Activated effector memory CD4-positive, alpha-beta T cell treated with Interleukin-2 at 50 U/mL for 16 hours (primary cell): ENCODE measurements at places on chromosomes 16 and 17.
A peak's percentile ranks its signal among the peaks of the same experiment; 100 is the strongest.

GRCh38 chr17:79808763-79809529 is 12.1 kb upstream of the CBX8 start:
- no peak for DNase-seq

GRCh38 chr17:83115202-83115651 is 35.8 kb downstream of the METRNL start:
- DNase-seq: no peak

- no peak for DNase-seq
Observed at GRCh38 chr16:1787322-1788094, 4.7 kb downstream of the NUBP2 start.

GRCh38 chr16:8961811-8962390 is 1.8 kb downstream of the USP7 start:
- no peak for DNase-seq

- DNase-seq: no peak
Observed at GRCh38 chr17:46061435-46061834, 62.4 kb downstream of the STH start.

DNA sequence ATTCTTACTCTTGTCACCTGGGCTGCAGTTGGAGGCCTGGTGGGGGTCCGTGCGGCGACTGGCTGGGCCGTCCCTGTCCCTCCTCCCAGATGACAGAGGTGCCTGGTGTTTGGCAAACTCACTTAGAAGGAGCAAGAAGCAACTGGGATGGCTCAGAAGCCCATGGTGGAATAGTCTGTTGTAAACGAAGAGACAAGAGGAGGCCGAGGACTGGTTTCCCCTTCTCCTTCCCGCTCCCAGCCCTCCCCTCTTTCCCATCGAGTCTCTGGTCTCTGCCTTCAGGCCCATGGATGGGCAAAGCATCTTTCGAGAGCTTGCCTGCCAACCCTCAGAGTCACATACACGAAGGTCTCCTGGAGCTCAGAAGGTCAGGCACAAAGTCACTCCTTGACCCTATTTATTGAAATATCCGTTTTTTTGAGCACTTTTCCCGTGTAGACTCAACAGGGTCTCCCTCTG is 364.4 kb downstream of the SEC14L1 start:
- no peak for DNase-seq

GRCh38 chr17:77427391-77427991 is 286.7 kb downstream of the SEC14L1 start:
- no peak for DNase-seq

DNA sequence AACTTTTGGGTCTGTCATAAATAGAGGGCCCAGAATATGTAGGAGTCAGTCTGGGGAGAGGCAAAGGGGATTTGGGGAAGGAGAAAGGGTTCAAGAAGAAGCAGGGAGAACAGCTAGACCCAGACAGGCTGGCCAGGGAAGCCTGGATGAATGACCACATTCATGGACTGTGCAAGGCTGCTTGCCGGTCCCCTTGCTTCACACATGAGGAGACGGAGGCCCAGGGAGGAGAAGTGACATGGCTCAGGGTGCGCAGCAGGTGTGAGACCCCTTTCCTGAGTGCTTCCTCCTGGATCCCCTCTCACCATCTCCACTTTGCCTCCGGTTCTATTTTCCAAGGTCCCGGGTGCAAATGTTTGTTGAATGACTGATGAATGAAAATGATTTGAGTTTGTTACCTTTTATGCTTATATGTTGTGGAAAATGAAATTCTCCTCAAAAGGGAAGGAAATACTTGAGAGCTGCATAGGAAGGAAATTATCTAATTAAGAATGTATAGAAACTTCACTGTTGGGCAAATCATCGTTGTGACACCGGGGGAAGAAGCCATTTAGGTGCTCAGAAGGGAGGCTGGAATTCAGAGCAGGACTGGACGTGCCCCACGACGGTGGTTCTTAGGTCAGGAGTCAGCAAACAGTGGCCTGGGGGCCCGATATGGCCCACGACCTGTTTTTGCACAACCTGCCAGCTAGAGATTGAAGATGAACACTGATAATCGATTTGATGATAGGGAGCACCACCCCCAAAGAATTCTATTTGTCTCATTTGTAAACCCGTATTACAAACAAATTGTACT is 559 bp downstream of the ITGAM start:
- no peak for DNase-seq

DNA sequence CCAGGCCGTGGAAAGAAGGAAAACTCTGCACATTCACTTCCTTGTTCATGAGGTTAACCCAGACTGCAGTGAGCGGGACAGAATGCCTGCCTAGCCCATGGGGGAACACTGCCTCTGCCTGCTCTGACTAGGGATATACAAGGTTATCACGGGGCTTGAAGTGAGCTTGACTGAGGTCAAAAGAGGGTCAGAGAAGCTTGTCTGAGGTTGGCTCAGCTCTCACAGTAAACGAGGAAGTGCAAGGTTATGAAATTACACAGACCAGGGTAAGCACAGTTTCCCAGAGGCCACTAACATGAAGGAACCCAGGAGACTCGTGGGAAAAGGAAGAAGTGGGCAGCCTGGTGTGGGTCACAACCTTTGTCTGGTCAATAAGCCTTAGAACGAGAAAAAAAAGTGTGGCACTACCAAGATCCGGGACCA is 28.7 kb downstream of the HIC1 start:
- no peak for DNase-seq

DNA sequence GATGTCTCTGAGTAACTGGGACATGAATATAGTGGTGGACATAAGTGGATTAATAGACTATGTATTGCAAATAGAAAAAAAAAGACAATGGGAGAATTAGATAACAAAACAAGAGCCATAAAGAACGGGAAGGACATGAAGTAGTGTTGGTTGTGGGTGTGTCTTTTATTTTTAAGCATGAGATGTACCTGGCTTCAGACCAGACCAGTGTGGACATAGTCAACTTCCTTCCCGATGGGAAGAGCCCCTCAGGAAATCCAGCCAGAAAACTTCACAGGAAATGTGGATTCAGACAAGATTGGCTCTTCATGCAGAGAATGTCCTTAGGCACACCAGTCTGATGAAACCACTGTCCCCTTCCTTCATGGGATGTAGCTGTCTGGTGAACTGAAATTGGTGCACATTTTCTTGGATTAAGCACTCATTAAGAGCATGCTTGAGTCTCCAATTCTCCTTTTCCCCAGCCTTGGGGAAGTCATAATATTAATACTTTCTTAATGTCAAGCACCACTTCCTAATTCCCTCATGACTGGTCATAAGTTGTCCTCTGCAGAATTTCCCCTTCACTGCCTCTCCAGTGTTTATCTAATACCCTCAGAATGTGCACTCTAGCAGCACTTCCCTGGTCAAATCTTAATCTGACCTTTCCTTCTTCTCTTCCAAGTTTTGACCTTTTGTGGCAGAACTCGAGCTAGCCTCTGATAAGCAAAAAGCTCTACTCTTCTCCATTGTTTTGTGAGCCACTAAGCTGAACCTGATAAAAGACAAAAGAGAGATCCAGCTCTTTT is 350.6 kb upstream of the MAF start:
- DNase-seq: no peak

DNA sequence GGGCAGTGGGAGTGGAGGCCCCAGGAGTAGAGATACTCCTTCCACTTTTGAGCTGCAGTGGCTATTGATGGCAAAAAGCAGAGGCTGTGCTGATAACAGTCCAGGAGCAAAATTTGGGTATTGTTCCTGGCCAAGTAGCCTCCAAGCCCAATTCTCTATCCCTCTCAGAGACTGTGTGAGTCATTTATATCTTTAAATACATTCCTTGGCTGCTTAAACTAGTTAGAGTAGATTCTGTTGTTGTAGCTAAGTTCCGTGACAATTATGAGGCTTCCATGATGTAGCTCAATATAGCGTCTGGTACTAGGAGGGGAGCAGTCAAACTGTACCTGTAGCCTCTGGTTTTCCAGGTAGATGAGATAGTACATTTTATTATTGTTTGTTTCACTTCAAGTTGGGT is 19.9 kb upstream of the UBE2G1 start:
- DNase-seq: no peak

DNA sequence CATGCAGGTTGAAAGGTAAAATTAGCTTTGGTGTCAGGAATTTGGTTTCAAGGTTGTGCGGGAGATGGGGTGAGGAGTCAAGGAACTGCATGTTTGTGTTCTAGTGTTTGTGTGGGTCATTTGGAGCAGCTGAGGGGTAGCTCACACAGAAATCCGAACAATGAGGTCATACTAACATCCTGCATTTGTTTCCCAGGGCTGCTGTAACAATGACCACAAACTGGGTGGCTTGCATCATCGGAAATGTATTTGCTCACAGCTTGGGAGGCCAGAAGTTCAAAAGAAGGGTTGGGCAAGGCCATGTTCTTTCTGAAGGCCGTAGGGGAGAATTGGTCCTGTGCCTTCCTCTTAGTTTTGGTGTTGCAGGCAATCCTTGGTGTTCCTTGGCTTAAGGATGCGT is 287.4 kb downstream of the HAPSTR1 start:
- DNase-seq: no peak

DNA sequence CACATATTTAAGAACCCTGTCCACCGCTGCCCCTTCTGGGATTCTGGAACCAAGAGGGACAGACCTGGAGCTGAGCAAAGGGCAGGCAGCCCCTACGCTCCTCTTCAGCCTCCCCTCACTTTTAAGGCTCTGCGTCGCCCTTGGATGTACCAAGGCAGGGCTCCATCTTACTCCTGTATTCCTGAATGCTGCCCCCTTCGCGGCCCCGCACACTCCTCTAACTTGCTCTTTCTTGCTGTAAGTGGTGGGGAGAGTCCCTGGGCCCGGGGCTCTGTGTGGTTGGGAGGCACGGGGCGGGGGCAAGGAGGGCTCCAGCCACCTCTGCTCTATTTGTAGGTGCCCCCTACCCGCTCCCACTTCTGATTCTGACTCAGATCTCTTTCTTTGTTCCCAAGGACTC is 1.2 kb downstream of the TNS4 start:
- no peak for DNase-seq

DNA sequence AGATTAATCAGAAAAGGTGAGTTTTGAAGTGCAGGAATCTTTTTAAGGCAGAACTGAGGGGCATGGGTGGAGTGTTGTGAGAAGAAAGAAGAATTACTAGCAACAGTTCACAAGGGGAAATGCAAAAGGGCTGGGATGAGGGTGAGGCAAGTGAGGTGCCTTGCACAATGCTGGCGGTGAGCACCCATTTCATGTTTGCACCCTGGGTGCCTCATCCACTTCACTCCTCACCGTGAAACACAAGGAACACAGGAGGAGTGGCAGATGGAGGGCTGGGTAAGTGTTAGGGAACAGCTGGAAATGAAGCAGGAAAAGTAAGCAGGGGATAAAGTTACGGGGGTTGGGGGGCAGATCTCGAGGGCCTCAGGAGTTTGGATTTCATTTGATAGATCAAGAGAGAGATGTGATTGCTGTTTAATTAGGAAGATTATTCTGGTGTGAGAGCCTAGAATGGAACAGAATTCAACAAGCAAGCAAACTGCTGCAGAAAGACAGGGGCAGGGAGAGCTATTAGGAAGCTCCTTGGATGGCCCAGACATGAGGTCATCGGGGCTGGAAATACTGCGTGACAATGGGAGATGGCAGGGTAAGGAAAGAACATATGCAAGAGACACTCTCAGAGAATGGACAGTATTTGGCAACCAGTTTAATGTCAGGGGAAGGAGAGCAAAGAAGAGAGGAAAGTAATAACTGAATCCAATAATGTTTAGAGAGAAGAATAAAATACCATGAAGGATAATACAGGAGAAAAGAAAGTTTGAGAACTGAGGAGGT is 8.3 kb upstream of the HEATR6 start:
- DNase-seq: no peak

GRCh38 chr17:40177275-40177874 is at the start of gene RAPGEFL1:
Gene RAPGEFL1 (plus strand): TSS chr17:40177470. CDS start chr17:40177862, 392 bp downstream.
- DNase-seq: peak; percentile 78
